ENCODE measurements at places on chromosomes 5 and 9.

GRCh38 chr5:136212252-136212721 is 19.3 kb upstream of the SMIM32 start:
- peak; percentile 8 for DNase-seq

GRCh38 chr5:23718564-23718963 is 211.2 kb downstream of the PRDM9 start:
- no peak for DNase-seq

DNA sequence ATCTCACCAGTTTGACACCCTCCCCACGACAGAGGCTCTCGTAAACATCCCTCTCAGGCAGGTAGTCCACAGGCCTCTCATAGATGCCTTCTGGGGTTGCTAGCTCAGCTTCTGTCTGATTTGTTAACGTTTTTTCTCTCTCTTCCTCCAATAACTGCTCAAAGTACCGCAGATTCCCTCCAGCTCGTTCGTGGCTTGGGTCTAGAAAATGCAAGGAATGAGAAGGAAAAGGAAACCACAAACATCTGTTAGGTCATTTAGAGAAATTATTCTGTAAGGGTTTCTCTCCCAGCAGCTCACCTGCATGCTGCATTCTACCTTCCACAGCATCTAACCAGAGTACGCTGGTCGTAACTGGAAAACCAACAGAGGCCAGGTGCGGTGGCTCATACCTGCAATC is 18.5 kb downstream of the P4HA2 start:
- DNase-seq: no peak

DNA sequence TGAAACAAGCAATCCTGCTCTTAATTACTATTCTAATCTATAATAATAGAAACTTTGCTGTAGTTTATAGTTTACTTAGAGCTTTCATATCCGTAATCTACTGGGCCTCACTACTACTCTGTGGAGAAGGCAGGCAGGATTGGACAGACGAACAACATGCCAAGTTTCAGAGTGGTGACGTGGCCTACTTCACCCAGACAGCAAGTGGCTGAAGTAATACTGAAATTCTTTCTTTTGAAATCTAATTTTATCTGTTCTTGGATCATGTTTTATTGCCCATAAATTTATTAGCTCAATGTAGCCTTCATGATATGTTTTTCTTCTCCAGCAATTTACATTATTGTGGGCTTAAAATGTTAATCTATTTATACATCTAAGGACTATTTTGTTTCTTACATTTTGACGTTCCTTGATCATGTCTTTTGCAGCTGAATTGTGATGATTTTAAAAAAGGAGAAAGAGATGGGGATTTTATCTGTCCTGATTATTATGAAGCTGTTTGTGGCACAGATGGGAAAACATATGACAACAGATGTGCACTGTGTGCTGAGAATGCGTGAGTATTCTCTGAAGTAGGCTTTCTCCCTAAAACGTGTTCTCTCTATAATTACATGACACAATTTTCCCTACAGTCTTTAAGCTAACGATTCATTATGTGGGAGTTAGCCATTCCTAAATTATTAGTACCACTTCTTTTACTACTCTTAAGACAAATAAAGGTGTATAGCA is 22.4 kb downstream of the SPINK5 start:
- no peak for DNase-seq

DNA sequence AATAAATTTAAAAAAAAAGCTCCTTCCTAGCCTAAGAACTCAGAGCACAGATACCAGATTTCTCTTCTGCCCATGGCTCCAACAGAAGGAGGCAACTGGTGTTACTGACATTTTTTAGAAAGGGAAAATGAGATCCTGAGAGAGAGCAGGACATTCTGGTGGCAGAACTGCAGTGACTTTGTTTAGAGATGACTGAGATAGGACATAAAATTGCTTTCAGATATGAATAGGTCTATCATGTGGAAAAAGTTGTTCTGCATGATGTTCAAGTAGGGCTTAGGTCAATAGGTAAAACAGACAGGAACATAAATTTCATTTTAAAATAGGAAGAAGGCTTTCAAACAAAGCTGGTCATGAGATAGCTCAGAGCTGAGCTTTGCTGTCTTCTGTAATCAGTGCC is 49.6 kb downstream of the NIPAL4 start:
- no peak for DNase-seq

DNA sequence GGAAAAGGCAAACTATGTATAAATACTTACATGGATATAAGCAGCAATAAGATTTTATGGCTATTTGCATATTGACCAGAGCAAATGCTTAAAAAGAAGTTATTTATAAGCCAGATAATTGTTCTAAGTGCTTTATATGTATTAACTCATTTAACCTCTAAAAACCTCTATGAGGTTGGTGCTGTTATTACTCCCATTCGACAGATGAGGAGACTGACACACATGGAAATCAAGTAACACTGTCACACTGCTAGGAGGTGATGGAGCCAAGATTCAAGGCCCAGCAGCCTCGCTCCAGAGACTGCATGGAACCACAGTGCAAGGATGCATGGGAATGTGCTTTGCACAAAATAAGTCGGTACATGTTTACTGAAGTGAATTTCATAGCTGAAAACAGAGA is 53.7 kb downstream of the C5 start:
- no peak for DNase-seq

GRCh38 chr5:157025093-157025698 is 33.7 kb downstream of the HAVCR1 start:
- no peak for DNase-seq

DNA sequence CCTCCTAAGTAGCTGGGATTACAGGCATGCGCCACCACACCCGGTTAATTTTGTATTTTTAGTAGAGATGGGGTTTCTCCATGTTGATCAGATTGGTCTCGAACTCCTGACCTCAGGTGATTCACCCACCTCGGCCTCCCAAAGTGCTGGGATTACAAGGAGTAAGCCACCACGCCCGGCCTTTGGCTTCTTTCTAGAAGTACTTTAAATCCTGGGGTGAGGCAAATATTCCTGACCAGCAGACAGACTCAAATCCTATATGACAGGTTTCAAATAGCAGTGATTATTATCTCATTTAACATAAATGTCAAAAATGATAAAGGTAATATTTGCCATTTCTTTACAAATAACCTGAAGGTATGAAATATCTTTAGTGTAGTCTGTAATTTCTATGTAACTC is 35.6 kb downstream of the ABHD17B start:
- no peak for DNase-seq

GRCh38 chr9:19239955-19240354 is 9.5 kb downstream of the DENND4C start:
- no peak for DNase-seq

DNA sequence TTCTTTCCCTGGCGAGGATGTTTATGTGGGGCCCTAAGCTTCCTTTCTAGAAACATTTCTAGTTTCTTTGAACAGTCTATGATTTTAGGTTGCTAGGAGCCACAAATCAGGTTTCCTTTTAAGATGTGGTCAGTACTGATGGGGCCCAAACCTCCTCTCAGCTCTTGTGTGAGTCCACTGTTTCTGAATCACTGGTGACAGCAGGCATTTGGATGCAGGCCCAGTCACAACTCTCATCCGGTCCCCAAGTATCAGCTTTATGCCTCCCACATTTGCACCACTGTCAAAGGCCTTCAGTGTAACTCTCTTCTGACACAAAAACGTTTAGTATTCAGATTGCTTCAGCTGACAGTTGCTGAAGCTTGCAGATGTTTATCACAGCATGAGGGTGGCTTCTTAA is 7.8 kb downstream of the DMRT2 start:
- no peak for DNase-seq

DNA sequence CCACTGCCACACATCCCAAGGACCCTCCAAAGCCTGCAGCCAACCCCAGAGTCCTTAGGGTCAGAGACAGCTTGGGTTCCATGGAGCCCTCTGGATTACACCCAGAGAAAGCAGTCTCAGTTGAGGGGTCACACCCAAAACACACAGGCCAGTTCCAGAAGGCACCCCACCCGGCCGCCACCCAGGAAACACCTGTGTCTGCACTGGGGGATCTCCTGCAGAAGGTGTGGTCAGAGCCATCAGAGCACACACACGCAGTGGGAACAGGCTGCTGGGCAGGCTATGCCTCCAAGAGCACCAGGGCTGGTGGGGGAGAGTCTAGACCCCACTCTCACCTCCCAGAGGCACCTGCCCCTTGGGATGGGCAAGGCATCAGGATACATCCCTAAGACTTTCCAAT is 27.3 kb downstream of the NIPAL4 start:
- DNase-seq: no peak

Data from MV-4-11 (cell line).